ENCODE measurements at places on chromosomes 6 and 20. TPM values are rescaled to one million over a fixed set of nuclear protein-coding genes. Genes with fewer than 3 reads are reported as not detected.
A peak's percentile ranks its signal among the peaks of the same experiment; 100 is the strongest.

Gene RIPOR3
- total RNA-seq: not detected

Gene SIRPA
- 12.8 TPM for total RNA-seq

Gene GJA10
- total RNA-seq: not detected

Gene MYMX
- total RNA-seq: not detected

Gene HLA-DQA1
- total RNA-seq: not detected

Gene MYLK2
- total RNA-seq: 1.7 TPM

Gene ADNP
- total RNA-seq: 27.5 TPM

Gene HDGFL1
- not detected for total RNA-seq

Gene SCUBE3
- 2.4 TPM for total RNA-seq

DNA sequence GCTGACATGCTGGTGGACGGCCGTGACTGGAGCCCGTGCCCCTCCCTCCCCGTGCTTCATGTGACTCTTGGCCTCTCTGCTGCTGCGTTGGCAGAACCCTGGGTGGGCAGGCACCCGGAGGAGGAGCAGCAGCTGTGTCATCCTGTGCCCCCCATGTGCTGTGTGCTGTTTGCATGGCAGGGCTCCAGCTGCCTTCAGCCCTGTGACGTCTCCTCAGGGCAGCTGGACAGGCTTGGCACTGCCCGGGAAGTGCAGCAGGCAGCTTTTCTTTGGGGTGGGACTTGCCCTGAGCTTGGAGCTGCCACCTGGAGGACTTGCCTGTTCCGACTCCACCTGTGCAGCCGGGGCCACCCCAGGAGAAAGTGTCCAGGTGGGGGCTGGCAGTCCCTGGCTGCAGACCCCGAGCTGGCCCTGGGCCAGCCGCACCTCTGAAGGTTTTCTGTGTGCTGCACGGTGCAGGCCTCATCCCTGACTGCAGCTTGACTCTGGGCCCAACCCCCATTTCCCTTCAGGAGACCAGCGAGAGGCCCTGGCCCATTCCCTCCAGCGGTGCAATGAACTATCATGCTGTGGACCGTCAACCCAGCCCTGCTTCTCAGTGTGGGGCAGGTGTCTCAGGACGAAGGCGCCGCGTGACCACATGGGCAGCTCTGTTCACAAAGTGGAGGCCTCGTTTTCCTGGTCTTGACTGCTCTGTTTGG, 8.1 kb downstream of the NPBWR2 start:
- DNase-seq: no peak

DNA sequence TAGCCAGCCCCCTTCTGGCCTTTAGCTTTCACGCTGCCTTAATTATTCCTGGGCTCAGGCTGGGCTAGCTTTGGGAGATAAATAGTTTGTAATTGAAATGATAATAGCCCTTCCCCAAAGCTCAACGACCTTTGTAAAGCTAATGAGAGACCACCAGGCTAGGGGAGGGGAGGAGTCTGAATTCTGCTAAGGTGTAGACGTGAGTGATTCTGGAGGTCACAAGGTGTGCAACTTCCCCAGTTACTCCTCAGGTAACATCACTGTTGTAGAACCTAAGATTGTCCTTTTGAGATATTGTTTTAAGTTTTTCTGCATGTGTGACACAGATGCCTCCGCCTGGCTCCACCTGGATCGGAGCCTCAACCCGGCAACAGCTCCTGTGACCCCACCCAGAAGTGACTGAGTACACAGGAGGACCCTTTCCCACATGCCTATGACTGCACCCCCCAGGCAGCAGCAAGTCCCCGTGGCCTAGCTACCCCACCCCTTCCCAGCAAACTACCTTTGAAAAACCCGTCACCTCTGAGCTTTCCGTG, 5.8 kb upstream of the GPR31 start:
- no peak for DNase-seq

- no peak for DNase-seq
Observed at GRCh38 chr6:105862936-105863607, 223.1 kb upstream of the PRDM1 start.

GRCh38 chr6:33243476-33243875, 28.2 kb downstream of the VPS52 start:
- DNase-seq: no peak

- no peak for DNase-seq
Observed at GRCh38 chr6:18536591-18537055, 149.5 kb downstream of the RNF144B start.

DNA sequence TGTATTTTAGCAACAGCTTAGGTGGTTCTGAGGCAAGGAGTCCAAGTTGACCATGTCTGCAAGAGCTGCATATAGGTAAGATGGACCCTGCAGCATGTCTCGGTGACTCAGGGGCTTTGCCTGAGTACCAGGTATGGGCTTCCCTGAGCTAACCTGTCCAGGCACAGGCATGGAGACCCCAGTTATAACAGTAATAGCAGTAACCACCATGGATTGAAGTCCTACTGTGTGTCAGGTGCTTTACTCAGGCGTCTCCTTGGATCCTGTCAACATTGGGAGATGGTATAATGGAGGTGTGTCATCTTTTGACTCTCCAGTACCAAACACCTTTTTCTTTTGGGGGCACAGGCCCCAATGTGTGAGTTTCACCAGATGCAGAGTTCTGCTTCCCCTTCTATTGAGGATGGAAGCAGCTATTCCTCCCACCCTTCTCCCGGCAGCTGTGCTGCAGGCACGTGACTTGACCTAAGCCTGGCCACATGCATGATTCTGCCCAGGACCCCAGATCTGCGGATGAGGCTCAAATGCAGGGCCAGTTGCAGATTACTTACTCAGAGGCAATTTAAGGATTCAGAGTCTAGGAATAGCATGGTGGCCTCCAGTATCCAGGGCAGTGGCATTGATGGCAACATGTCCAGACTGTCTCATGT, 13.8 kb downstream of the TREM1 start:
- no peak for DNase-seq

- peak; percentile 23 for DNase-seq
Observed at GRCh38 chr20:40265825-40266533, 423.1 kb downstream of the MAFB start.

- no peak for DNase-seq
Observed at GRCh38 chr6:747921-748320, 55.0 kb upstream of the EXOC2 start.

- DNase-seq: peak; percentile 99
Observed at GRCh38 chr20:50169329-50169823, 15.9 kb upstream of the PEDS1 start.

- no peak for DNase-seq
Observed at GRCh38 chr6:126937426-126937825, 181.0 kb upstream of the RSPO3 start.

DNA sequence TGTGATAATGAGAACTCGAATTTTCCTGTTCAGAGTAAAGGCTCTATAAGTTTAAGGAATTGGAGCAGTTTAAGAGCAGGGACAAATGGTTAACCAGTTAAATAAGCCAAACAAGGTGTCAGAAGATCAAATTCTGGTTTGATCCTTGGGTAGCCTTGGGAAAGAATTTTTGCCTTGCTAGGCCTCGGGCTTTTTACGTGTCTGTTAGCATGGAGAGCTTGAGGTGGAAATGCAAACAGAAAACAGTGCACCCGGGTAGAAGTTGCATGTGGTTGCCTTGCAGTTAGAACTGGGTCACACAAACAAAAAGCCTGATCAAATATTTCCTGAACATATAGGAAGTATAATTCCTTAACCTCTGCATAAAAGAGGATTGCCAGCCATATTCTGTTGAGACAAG, 58.3 kb downstream of the RIN2 start:
- peak; percentile 49 for DNase-seq

- peak; percentile 85 for DNase-seq
Observed at GRCh38 chr6:14711056-14711703, 534.7 kb upstream of the JARID2 start.

- no peak for DNase-seq
Observed at GRCh38 chr6:132236744-132237143, 164.5 kb downstream of the MOXD1 start.

- DNase-seq: no peak
Observed at GRCh38 chr20:11981366-11981947, 63.8 kb downstream of the BTBD3 start.

DNA sequence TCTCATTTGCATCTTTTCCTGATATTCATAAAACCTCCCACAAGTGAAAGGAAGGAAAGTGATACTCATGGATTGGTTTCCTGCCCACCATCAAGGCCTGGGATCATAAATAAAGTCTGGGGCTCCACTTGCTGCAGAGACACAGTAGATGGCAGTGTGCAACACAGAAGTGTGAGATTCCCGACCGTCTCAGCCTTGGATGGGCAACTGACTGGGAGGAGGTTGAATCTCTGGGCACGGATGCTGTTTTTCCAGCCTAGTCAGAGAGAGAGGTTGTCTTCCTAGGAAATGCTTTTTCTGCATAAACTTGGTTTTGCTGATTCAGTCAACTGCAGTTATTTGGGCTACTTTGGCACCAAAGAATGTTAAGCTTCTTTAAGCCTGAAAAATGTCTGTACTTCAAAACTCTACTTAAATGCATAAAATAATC, 9.9 kb upstream of the RFPL4B start:
- peak; percentile 72 for DNase-seq

GRCh38 chr6:47809873-47810272, 28.0 kb downstream of the OPN5 start:
- no peak for DNase-seq
